Right hindlimb (tissue), 1 donor: ENCODE measurements at places on chromosomes 6 and 20.

- no peak for DNase-seq
These were observed 555.5 kb upstream of the JARID2 start for GRCh38 chr6:14690120-14691056.

DNA sequence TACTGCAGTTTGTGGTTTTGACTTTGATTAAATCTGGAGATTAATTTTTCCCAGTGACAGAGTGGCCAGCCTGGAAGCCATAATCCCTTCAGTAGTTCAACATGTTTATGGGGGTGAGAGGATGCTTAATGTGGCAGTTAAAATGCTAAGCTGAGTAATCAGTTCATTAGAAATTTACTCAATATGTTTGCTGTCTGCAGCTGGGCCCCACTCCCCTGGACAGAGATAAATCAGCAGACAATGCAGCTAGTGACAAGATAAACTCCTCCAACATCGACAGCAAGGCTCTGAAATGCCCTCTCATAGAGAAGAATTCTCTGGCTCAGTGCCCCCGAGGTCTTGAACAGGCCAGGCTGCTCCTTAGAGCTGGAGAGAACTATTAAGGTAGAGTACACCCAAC, 101.9 kb downstream of the LRFN2 start:
- DNase-seq = no peak

GRCh38 chr6:137290601-137291261, 71.5 kb upstream of the IFNGR1 start:
- no peak for DNase-seq

DNA sequence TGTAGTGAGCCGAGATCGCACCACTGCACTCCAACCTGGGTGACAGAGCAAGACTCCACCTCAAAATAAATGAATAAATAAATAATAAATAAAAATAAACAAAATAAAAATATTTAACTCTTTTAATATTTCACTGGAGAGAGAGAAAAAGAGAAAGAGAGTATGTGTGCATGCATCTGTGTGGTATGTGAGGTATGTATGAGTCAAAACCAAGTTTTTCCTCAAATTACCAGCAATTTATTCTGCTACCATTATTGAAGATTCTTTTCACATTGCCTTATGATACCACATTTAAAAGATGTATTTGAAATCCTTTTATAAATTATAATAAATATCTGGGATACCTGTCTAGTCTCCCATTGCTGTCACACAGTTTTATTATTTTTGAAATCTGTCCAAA, 122.1 kb downstream of the CD164 start:
- DNase-seq = no peak

- no peak for DNase-seq
These were observed 358.9 kb downstream of the CENPW start for GRCh38 chr6:126698732-126699240.

DNA sequence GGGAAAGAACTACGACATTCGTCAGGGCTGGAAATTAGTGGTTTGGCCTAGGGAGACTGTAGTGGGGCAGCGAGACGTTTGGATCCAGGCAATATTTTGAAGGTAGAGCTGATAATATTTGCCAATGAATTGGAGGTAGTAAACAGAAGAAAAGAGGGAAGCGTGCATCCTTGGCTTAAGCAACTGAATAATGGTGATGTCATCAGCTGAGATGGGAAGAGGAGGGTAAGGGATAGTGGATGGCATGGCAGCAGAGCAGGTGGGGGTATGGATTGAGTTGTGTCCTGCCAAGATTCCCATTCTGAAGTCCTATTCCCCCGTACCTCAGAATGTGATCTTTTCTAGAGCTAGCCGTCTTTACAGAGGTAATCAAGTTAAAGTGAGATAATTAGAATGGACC, 119.2 kb downstream of the PDE7B start:
- no peak for DNase-seq

DNA sequence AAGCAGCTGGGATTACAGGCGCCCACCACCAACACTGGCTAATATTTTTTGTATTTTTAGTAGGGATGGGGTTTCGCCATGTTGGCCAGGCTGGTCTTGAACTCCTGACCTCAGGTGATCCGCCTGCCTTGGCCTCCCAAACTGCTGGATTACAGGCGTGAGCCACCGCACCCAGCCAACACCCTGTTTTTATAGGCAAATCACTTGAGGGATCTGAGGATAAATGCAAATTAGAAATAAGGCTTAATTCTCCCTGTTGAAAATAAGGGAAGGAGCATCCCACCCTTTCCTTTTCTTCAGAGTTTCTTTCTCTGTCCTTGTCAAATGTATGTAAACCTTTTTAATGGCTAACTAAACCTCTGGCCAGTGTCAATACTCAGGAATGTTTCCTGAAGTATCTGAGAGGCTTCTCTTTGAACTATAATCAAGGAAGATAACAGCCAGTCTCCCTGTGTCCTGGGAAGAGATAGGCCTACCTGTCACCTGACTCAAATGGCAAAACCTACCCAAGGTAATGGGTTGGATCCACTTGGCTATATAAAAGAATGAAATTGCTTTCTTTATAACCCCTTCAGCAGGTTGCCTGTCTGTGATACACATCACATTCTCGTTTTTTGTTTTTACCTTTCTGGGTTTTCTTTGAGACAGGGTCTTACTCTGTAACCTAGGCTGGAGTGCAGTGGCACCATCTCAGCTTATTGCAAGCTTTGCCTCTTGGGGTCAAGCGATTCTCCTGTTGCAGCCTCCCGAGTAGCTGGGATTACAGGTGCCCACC, 64.5 kb upstream of the TNFAIP3 start:
- no peak for DNase-seq

DNA sequence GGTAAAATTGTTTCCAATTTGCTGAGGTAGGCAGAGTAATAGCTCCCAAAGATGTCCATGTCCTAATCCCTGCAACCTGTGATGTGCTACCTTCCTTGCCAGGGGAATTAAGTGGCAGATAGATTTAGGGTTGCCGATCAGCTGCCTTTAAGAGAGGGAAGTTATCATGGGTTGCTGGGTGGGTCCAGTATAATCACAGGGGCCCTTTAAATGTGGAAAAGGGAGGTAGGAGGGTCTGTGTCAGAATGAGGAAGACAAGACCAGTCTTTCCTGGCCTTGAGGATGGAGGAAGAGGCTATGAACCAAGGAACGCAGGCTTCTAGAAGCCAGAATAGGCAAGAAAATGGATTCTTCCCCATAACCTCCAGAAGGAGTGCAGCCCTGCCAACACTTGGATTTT, 50.7 kb downstream of the CTCFL start:
- DNase-seq = no peak

GRCh38 chr6:2800552-2801316, 35.5 kb downstream of the WRNIP1 start:
- no peak for DNase-seq

DNA sequence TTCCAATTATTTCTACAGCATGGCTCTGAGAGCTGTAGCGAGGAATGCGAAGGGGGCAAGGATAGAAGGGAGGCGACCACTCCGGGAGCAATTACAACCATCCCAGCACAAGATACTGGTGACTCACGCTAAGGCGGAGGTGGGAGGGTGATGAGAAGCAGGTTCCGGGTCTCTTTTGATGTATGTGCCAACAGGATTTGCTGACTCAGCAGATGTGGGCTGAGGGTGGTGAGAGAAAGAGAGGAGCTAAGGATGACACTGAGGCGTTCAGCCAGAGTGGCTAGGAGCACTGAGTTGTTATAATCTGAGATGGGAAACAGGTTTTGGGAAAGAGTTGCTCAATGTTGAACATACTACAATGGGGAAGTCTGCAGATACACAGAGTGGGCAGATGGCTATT, 9.3 kb upstream of the TXNDC5 start:
- no peak for DNase-seq

- DNase-seq = no peak
These were observed 57.1 kb downstream of the OGFRL1 start for GRCh38 chr6:71345476-71346333.

GRCh38 chr6:148291876-148292275, 50.8 kb upstream of the SASH1 start:
- no peak for DNase-seq

- DNase-seq = no peak
These were observed 50.1 kb downstream of the PHF3 start for GRCh38 chr6:63685446-63686379.

- no peak for DNase-seq
These were observed 95.5 kb downstream of the GJA10 start for GRCh38 chr6:89989742-89990141.

GRCh38 chr6:46201702-46202101, 30.9 kb upstream of the ENPP5 start:
- no peak for DNase-seq

DNA sequence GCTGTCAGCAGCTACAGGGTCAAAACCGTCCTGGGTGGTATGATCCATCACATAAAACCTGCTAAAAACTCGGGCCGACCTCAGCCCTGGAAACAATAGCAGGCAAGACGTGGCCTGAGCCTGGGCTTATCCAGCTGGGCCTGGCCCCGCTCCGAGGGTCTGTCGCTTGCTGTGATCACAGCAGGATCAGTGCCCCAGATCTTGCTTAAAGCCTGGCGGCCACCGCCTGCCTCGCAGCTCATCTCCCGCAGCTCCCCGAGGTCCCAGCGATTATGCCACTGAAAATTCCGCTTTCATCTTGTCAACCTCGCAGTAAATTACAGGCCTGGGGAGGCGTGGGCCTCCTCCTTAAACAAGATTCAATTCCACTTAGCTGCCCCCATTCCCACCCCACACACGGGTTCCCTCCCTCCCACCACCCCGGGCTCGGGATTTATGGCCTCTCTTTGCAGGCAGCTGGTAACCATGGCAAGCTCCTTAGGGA, 40.1 kb downstream of the CDH22 start:
- peak; percentile 24 for DNase-seq

- DNase-seq = no peak
These were observed 112.6 kb upstream of the CCN2 start for GRCh38 chr6:132063738-132064137.

GRCh38 chr6:90955246-90955645, 368.4 kb upstream of the MAP3K7 start:
- DNase-seq = no peak

DNA sequence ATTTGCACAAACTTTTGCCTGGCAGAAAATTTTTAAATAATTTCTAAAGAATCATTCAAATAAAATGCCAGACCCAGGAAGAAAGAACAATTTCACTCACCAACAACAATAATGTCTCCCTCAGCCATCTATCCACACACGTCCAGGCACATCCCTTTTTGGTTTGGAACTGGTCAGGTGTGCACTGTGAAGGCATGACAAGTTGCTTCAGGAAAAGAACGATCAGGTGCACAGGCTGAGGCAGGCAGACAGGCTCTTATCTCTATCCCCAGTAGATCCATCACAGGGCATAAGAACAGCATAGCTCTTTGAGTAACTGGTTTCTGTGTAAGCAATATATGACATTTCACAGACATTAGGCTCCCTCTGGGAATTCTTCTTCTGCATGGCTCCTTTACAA, 18.1 kb upstream of the NXT1 start:
- no peak for DNase-seq

- DNase-seq = peak; percentile 74
These were observed 46.7 kb upstream of the CARMIL1 start for GRCh38 chr6:25232479-25232878.

GRCh38 chr6:42331019-42331418, 113.4 kb upstream of the MRPS10 start:
- no peak for DNase-seq

DNA sequence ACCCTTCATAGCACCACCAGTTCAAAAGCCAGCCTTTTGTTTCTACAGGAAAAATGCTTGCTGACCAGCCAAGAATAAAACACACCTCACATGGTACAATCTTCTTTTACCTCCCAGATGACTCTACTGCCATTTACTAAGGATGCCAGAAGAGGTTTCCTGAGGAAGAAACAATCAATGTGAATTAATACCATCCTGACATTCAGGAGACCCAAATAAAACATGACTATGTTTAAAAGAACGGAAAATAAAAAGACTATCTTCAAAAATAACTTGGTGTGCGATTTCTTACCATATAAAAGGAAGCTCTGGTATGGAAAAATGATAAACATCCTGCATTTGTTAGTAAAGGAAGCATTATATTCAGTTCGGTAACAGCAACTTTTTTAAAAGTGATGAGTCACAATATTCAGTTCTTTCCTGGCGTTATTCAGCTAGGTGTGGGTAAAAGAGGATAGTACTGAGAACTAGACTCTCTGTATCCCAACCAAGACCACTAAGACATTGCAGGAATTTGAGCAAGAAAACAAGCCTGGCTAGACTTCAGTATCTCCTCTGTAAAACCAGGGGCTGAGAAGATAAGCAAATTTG, 16.3 kb downstream of the COL21A1 start:
- DNase-seq = no peak

GRCh38 chr20:23391707-23392310, 29.5 kb downstream of the NAPB start:
- no peak for DNase-seq

DNA sequence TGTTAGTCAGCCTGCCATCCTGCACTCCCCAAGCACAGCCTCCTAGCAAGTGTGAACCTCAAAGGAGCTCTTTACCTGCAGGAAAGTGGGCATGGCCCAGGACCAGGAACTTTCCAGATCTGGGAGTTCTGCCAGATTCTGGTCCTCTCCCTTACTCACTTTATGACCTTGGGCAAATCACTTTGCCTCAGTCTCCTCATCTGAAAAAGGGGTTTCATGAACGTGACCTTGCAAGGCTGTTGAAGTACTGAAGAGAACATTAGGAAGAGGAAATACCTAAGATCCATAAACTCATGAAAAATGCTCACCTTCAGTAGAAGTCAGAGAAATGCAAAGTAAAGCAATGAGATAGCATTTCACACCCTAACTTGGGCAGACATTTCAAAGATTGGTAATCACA, 26.8 kb upstream of the DSN1 start:
- no peak for DNase-seq

DNA sequence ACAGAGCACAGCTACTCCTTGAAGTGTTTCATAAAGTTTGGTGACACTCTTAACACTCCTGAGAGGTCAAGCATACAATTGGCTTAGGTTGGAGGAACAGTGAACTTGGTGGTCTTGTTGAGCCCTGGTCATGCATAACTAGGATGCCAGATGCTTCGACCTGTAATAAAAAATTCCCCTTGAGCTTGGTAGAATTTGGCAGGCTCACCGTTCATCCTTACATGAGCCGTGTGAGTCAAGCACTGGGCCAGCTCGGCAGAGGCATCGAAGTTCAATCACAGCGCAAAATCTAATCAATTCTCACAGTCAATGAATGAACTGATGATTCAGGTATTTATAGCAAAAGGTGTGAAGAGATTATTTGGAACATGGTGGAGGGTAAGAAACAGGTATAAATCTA, 33.7 kb downstream of the CYP24A1 start:
- no peak for DNase-seq

DNA sequence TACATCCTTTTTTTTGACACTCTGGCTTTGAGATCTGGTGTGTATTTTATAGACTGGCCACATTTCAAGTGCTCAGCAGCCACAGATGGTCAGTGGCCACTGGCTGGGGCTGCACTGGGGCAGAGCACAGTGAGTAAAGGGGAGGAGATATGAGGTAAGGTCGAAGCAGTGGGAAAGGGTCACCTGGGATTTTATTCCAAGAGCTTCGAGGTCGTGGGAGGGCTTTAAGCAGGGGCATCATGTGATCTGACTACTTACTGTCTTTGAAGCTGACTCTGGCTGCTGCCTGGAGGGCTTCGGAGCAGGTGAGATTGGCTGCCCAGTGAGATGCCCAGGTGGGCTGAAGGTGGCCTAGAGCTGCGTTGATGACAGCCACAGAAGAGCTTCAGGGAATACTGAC, 6.7 kb downstream of the C20orf203 start:
- DNase-seq = no peak

GRCh38 chr6:68400396-68400795, 234.7 kb upstream of the ADGRB3 start:
- DNase-seq = no peak

- no peak for DNase-seq
These were observed 969.6 kb downstream of the EYS start for GRCh38 chr6:64737418-64737817.

- no peak for DNase-seq
These were observed 32.5 kb downstream of the SUN5 start for GRCh38 chr20:32971703-32972161.

- DNase-seq = no peak
These were observed 44.3 kb downstream of the TENT5A start for GRCh38 chr6:81708113-81708699.
